Thyroid gland (tissue), 4 donors: ENCODE measurements at places on chromosomes 16 and 17.
A peak's percentile ranks its signal among the peaks of the same experiment; 100 is the strongest.

DNA sequence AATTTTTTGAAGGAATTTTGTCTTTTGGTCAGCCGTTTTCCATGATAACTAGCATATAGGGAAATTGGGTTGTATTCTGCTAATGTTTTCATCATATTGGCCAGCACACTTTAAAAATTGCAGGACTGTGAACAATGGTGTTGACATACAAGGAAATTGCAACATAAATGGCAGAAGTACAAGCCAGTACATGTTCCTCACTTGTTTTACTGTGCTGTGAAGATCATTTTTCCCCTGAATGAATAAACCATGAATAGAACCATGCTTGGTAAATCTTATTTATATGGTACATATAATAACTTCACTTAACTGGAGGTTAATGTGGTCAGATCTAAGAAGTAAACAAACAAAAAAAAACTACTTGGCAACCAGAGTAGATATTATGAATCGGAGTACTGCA lies 22.8 kb downstream of the OMG start:
- H3K36me3 ChIP-seq = no peaks in the 10 kb centered on the region
- DNase-seq = no peak
- H3K27me3 ChIP-seq = no peaks in the 10 kb centered on the region
- no peak overlapping the region for H3K27ac ChIP-seq
- H3K4me1 ChIP-seq = peaks cover 18% of the 10 kb centered on the region
- no peak overlapping the region for H3K4me3 ChIP-seq

DNA sequence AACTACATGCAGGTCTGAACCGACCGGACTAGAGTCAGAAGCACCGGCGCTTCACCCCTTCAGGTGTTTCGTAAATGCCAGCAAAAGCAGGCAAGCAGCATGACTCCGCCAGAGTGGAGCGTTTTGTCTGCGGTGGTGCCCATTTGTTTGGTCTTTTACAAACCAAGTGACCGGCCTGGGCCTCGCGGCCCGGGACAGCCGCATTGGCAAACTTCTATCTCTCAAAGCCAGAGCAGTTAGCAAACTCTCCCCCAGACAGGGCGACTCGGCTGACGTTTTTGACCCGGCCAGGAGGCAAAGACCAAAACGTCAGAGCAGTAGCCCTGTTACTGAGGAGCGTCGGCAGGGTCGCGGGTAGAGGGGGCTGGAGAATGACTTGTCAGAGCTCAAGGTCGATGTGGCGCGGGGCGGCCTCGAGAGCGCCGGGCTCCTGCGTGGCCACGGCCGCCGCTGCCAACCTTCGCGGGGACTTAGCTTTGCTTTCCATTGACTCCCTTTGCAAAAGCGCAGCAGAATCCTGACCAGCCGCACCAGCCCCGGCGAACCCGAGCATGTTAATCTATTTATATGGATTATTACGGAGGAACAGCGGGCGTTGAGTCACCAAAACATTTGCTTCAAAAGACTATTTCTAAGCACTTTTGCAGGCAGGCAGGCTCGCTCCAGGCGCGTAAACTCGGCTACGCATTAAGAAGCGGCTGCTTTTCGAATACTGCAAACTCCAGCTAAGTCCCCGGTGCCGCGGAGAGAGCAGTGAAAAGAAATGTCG lies 763 bp upstream of the SOX9 start:
- H3K4me1 ChIP-seq = peaks cover 20% of the 10 kb centered on the region
- H3K4me3 ChIP-seq = peak overlapping the region; percentile 46
- peak overlapping the region; percentile 82 for H3K27ac ChIP-seq

DNA sequence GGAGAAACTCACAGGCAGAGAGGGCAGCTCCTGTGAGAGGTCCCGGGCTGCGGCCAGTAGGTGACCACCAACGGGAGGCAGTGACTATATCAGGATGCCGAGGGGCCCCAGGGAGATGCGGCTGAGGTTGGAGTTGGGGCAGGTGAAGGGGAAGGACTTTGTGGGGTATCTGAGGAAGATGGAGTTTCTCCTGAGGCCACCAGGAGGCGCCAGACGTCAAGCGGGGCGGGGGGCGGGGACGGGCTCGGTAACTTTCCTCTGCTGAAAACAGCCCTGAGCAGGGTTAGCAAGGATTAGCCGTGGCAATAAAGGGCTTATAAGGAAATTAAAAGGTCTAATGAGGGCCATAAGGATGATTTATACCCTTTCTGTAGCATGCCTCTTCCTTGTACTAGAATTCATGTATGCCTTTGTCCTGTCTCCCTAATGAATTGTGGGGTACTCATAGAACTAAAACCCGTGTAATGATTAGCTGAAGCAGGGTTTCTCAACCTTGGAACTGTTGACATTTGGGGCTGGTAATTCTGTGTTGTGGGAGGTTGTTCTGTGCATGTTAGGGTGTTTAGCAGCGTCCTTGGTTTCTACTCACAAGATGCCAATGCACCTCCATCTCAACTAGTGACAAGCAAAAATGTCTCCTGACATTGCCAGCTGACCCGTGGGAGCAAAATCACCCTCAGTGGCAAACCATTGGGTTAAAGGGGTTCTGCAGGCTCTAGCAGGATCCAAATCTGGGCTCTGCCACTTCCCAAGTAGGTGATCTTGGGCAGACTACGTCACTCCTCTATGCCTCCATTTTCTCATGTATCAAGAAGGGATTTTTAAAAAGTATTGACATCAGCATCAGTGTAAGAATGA lies 74.8 kb upstream of the GRIN2A start:
- peaks cover 11% of the 10 kb centered on the region for H3K4me1 ChIP-seq
- H3K27ac ChIP-seq = peak overlapping the region; percentile 36
- DNase-seq = peak; percentile 52
- no peak overlapping the region for H3K4me3 ChIP-seq
- H3K27me3 ChIP-seq = no peaks in the 10 kb centered on the region

- no peak overlapping the region for H3K4me3 ChIP-seq
- peak; percentile 64 for DNase-seq
These were observed 11.7 kb downstream of the SLC7A6OS start for GRCh38 chr16:68298907-68299561.

GRCh38 chr17:31596382-31597323 lies 205.2 kb downstream of the RAB11FIP4 start:
- no peaks in the 10 kb centered on the region for H3K27me3 ChIP-seq
- no peaks in the 10 kb centered on the region for H3K36me3 ChIP-seq
- no peaks in the 10 kb centered on the region for H3K4me1 ChIP-seq
- H3K4me3 ChIP-seq = no peak overlapping the region
- DNase-seq = no peak
- H3K27ac ChIP-seq = no peak overlapping the region

- H3K4me3 ChIP-seq = no peak overlapping the region
- H3K36me3 ChIP-seq = no peaks in the 10 kb centered on the region
- H3K4me1 ChIP-seq = no peaks in the 10 kb centered on the region
- no peak for DNase-seq
These were observed 512.4 kb downstream of the CDH13 start for GRCh38 chr16:83138976-83139690.
